ENCODE measurements at places on chromosomes 5 and 9.

DNA sequence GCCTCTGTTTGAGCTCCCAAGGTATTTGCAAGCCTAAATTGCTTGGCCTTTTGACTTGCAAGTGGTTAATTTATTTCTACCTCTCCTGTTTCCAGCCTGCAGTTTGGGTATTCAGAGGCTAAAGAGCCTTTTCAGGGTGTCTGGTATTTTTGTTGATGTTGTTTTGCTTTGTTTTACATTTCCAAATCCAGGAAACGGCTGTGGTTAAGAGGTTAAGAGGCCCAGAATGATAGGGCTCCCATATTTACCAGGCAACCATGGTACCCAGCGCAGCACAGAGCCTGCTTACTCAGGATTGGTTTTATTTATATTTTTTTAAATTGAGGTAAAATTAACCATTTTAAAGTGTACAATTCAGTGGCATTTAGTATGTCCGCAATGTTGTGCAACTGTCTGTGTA lies 92.1 kb downstream of the PDZD2 start:
- DNase-seq, result no peak

DNA sequence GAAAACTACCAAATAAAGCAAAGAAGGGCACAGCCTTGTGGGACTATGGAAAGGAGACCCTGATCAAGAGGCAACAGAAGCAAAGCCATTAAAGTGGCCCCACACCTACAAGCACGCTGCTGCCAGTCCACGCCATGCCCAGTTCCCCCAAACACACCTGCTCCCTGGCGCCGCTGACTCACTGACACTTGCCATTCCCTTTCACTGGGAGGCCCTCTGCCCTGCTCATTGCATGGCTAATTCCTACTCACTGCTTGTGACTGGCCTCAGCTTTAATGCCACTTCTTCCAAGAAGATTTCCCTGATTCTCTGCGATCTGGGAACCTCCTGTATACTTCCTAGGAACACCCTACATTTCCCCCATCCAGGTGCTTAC lies 71.2 kb upstream of the TAF1L start:
- DNase-seq, result no peak

DNA sequence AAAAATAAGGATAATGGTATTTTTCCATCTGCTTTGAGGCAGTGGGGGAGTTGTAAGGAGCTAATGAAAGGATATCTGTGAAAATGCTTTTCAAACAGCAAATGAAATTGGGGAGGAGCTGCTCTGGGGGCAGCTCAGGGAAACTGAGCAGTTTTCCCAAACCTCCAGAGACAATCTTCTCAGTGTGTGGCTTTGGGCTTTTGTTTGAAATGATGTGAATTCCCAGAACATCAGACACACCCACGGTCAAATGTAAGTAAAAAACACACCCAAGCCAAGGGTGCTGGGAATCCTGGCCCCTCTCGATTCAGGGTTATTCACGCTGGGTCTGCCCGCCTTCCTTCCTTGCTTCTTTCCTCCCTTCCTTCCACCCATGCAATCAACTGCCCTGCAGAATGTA lies 512.6 kb downstream of the BNC2 start:
- DNase-seq, result no peak

DNA sequence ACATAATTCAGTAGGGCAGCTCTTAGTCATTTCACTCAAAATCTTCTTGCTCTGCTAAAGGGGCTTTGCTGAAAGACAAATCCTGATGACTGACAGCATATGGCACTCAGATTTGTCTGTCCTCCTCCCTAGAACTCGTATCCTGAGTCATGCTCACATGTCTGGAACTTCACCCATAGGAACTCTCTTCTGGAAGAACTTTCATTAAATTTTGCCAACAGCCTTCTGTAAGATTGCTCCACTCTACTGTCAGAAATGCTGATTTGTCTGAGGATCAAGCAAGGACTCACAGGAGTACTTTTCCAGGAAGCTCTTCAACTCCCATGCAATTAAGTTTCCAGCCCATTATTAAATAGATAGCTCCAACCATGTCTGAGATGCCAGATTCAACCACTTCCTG lies 59.8 kb upstream of the SNX2 start:
- no peak for DNase-seq

- no peak for DNase-seq
Observed at GRCh38 chr5:164688437-164688836, 1183.0 kb downstream of the MAT2B start.

DNA sequence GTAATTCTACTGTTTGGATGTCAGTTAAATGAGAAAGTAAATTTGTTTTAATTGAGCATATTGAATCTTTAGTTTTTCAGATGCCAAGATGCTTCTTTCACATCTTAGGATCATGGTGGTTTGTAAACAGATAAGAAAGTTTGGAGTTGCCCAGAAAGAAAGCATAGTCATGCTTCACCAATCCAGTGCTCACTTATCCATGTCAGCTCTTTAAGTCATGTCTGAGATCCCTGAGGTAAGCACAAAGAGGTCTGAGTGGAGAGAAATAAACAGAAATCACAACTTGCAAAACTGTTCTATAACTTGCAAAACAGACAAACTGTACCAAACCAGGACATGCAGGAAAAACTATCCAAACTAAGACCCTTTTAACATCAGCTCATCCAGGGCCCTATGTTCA lies 87.7 kb downstream of the OSTF1 start:
- no peak for DNase-seq

- no peak for DNase-seq
Observed at GRCh38 chr5:1089621-1090040, 22.2 kb downstream of the SLC12A7 start.

DNA sequence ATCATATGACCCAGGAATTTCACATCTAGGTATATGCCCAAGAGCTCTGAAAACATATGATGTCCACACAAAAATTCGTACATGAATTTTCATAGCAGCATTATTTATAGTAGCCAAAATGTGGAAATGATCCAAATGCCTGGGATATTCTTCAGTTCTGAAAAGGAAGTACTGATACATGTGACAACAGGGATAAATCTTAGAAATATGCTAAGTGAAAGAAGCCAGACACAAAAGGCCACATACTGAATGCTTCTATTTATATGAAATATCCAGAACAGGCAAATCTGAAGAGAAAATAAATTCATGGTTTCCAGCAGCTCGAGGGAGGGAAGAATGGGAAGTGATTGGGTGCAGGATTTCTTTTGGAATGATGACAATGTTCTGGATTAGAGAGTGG lies 16.8 kb upstream of the ZBTB43 start:
- no peak for DNase-seq

- DNase-seq, result no peak
Observed at GRCh38 chr5:54678737-54679136, 161.2 kb downstream of the SNX18 start.

GRCh38 chr5:88674356-88675167 lies 208.4 kb downstream of the MEF2C start:
- DNase-seq, result no peak

- DNase-seq, result no peak
Observed at GRCh38 chr5:149748471-149749094, 18.5 kb downstream of the PPARGC1B start.

DNA sequence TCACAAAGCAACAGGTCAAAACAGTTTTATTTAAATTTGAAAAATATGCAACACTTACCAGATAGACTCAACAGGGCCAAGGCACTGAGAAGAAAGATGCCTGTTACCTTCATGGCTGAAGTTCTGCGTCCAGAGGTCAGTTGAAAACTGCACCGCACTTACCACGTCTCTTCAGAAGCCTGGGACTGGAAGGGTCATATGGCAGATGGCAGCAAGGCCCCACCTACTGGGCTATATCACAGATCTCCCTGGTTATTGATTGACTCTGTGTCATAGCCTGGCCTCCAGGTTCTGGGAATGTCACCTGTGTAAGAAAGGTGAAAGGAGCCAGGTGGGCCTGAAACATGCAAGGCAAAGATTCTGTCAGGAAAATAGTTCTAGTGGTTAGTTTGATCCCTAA lies at the start of gene SPINK1:
SPINK1 (minus strand) TSS at position 207 of the 400 bp plus-strand sequence; CDS start at position 113, 94 bp downstream.
- DNase-seq, result no peak

GRCh38 chr5:57776035-57776434 lies 293.4 kb upstream of the ACTBL2 start:
- no peak for DNase-seq

GRCh38 chr5:123273984-123274383 lies 149.2 kb downstream of the CEP120 start:
- no peak for DNase-seq

All from stimulated activated CD8-positive, alpha-beta memory T cell treated with anti-CD3 and anti-CD28 coated beads, Interleukin-7, amount 100 ng/mL, for 1 hour (primary cell).